A549 treated with Hydrocortisone at 1 μM for 4 hours (cell line): ENCODE measurements at places on chromosomes 11 and 22. TPM values are rescaled to one million over a fixed set of nuclear protein-coding genes. Genes with fewer than 3 reads are reported as not detected.

Gene FADS1
- total RNA-seq, result 174 to 247 TPM (median 208 TPM) in 5 replicates

Gene GPR152
- total RNA-seq, result 0.07 TPM in 1 of 5 replicates, not detected in the others

Gene NUMA1
- 51.8 to 68.5 TPM (median 64.2 TPM) in 5 replicates for total RNA-seq

Gene PDE2A
- 1.3 to 2.3 TPM (median 1.9 TPM) in 5 replicates for total RNA-seq

Gene CCS
- 26.4 to 28.2 TPM (median 27.8 TPM) in 5 replicates for total RNA-seq

Gene AQP11
- total RNA-seq, result 1.2 to 1.9 TPM (median 1.3 TPM) in 5 replicates
